Naive B cell (primary cell): ENCODE measurements at places on chromosomes 4 and X. TPM values are rescaled to one million over a fixed set of nuclear protein-coding genes. Genes with fewer than 3 reads are reported as not detected.

TREX2 gene
- 1.3 TPM for polyA plus RNA-seq

EDA gene
- polyA plus RNA-seq = not detected

- H3K27ac ChIP-seq = no peak overlapping the region
- H3K4me3 ChIP-seq = no peak overlapping the region
- peaks cover 4% of the 10 kb centered on the region for H3K27me3 ChIP-seq
- no peaks in the 10 kb centered on the region for H3K4me1 ChIP-seq
Observed at GRCh38 chrX:42090395-42090794, 167.0 kb upstream of the CASK start.

CYTL1 gene
- not detected for polyA plus RNA-seq

SYTL4 gene
- polyA plus RNA-seq = not detected

GRCh38 chr4:142558851-142559250 is 287.2 kb downstream of the INPP4B start:
- no peaks in the 10 kb centered on the region for H3K4me1 ChIP-seq
- H3K36me3 ChIP-seq = no peaks in the 10 kb centered on the region
- no peak overlapping the region for H3K4me3 ChIP-seq
- no peak overlapping the region for H3K27ac ChIP-seq
- DNase-seq = no peak

GRCh38 chr4:53576676-53577372 is 14.5 kb downstream of the LNX1 start:
- H3K36me3 ChIP-seq = no peaks in the 10 kb centered on the region
- no peaks in the 10 kb centered on the region for H3K4me1 ChIP-seq
- H3K27me3 ChIP-seq = no peaks in the 10 kb centered on the region
- no peak for DNase-seq
- no peak overlapping the region for H3K4me3 ChIP-seq
- no peak overlapping the region for H3K27ac ChIP-seq

RTL5 gene
- polyA plus RNA-seq = 0.17 TPM

GRCh38 chrX:119989905-119990555 is 46.5 kb upstream of the NKAP start:
- no peak for DNase-seq
- H3K27me3 ChIP-seq = peaks cover 52% of the 10 kb centered on the region
- no peaks in the 10 kb centered on the region for H3K36me3 ChIP-seq
- peak overlapping the region; percentile 90 for H3K4me3 ChIP-seq

DNA sequence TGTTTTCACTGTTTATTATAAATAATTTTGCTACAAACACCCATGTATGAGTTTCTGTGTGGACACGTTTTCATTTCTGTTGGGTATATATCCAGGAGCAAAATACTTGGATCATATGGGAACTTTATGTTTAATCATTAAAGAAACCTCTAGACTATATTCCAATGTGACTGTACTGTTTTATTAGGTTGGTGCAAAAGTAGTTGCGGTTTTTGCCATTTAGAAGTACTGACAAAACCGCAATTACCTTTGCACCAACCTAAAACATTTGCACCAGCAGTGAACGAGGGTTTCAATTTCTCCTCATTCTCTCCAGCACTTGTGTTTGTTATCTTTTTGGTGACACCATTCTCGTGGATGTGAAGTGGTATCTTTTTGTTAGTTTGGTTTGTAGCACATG is 565.0 kb downstream of the TRIML1 start:
- no peaks in the 10 kb centered on the region for H3K36me3 ChIP-seq
- DNase-seq = no peak

DNA sequence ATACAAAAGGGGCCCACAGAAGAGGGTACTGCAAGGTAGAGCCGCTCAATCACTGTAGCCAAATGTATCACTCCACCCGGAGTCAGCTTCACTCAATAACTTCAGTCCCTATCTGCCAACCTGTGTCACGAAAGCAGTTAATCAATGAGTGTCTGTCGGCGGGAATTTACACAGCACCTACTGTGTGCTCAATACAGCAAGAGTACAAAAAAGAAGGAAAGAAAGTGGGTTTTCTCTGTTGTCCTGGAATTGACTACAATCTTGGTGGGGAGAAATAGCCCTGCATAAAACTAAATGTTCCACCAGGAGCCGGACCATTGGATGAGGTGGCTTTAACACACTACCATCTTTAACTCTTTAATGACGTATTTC is 780 bp upstream of the NKRF start:
- H3K27ac ChIP-seq = peak overlapping the region; percentile 96
- peaks cover 16% of the 10 kb centered on the region for H3K4me1 ChIP-seq
- H3K4me3 ChIP-seq = peak overlapping the region; percentile 94
- H3K36me3 ChIP-seq = no peaks in the 10 kb centered on the region
- DNase-seq = no peak

- H3K4me3 ChIP-seq = no peak overlapping the region
- H3K36me3 ChIP-seq = no peaks in the 10 kb centered on the region
- DNase-seq = no peak
- H3K4me1 ChIP-seq = no peaks in the 10 kb centered on the region
- H3K27ac ChIP-seq = no peak overlapping the region
Observed at GRCh38 chr4:85177092-85177491, 210.6 kb upstream of the WDFY3 start.

HTR2C gene
- polyA plus RNA-seq = not detected

- DNase-seq = peak; percentile 20
- no peaks in the 10 kb centered on the region for H3K27me3 ChIP-seq
- H3K4me1 ChIP-seq = peaks cover 13% of the 10 kb centered on the region
- H3K36me3 ChIP-seq = no peaks in the 10 kb centered on the region
- H3K4me3 ChIP-seq = peak overlapping the region; percentile 90
Observed at GRCh38 chrX:16882169-16882568, 12.0 kb upstream of the RBBP7 start.

SSX3 gene
- polyA plus RNA-seq = not detected

DNA sequence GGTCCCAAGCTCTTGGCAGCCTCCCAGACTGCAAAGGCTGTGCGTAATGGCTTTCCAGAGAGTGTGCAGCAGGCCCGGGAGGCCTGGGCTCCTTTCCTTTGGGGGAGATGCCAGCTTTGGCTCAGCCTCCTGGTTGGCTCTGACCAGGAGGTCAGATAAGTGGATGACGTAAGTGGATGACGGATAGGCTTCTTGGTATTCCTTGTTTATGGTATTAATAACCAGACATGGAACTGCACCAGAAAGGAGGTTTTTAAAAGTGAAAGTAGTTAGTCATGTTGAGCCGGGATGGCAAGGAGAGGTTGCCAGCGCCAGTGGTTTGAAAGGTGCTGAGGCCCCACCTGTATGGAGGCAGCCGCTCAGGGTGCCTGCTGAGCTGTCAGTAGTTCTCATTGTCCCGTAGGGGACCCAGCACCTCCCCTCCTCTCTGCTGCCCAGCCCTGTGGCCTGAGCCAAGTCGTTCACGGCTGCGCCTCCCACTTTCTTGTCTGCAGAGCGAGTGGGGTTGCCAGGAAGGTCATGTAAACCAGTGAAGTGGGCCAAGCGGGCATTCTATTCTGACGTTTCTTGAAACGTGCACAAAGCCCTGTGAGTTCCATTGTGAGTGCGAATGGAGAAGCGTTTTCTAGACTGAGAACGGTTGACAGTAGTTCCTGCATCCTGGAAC is 28.7 kb upstream of the STOX2 start:
- H3K27ac ChIP-seq = no peak overlapping the region
- peaks cover 20% of the 10 kb centered on the region for H3K27me3 ChIP-seq
- H3K4me1 ChIP-seq = peaks cover 6% of the 10 kb centered on the region
- H3K36me3 ChIP-seq = no peaks in the 10 kb centered on the region

VCX2 gene
- polyA plus RNA-seq = not detected

- no peaks in the 10 kb centered on the region for H3K36me3 ChIP-seq
- no peak overlapping the region for H3K27ac ChIP-seq
- no peaks in the 10 kb centered on the region for H3K4me1 ChIP-seq
- H3K27me3 ChIP-seq = peaks cover 9% of the 10 kb centered on the region
- no peak overlapping the region for H3K4me3 ChIP-seq
Observed at GRCh38 chr4:8725071-8725841, 132.7 kb downstream of the CPZ start.

SPATA18 gene
- polyA plus RNA-seq = 1.6 TPM

GRCh38 chr4:154366956-154367355 is 124.6 kb downstream of the DCHS2 start:
- H3K27ac ChIP-seq = peak overlapping the region; percentile 85
- peak overlapping the region; percentile 84 for H3K4me3 ChIP-seq
- H3K36me3 ChIP-seq = peaks cover 4% of the 10 kb centered on the region
- peaks cover 52% of the 10 kb centered on the region for H3K4me1 ChIP-seq
- no peak for DNase-seq

GRCh38 chr4:88756149-88756548 is 58.5 kb upstream of the NAP1L5 start:
- no peak for DNase-seq
- H3K27me3 ChIP-seq = no peaks in the 10 kb centered on the region
- H3K4me3 ChIP-seq = no peak overlapping the region
- H3K36me3 ChIP-seq = no peaks in the 10 kb centered on the region
